HAP-1 (cell line): ENCODE measurements at places on chromosomes 2 and 18.

- DNase-seq, result no peak
Measured at GRCh38 chr18:58097121-58097906, 53.3 kb downstream of the NEDD4L start.

- DNase-seq, result no peak
Measured at GRCh38 chr2:64019975-64020528, 824 bp upstream of the VPS54 start.

GRCh38 chr2:156181208-156181607 is 151.3 kb downstream of the NR4A2 start:
- no peak for DNase-seq

DNA sequence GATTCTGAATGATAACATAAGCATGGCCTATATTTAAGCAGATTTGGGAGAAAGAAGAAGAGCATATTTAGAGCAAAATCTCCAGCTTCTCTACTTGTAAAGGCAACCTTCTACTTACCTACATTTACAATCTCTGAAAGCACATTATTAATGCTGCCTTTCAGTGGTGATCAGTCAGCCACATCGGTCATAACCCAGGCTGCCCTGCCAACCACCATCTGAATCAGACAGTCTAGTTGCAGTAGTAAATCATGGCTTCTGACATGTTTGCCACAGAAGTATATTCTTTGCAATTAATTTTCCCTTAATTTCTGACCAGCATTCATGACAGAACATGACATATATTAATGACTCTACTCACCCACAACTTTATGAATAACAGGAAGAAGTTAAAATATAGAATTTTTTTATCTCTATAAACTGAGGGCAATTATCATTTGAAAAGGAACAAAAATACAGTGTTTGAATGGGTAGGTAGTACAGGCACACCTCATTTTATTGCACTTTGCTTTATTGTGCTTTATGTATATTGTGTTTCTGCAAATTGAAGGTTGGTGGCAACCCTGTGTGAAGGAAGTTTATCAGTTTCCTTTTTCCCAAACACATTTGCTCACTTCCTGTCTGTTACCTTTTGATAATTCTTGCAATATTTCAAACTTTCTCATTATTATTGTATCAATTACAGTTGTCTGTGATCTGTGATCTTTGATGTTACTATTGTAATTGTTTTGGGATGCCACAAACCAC is 531.6 kb upstream of the CHAC2 start:
- no peak for DNase-seq

- no peak for DNase-seq
Measured at GRCh38 chr2:215658635-215659305, 222.9 kb upstream of the FN1 start.

GRCh38 chr2:215565897-215566296 is 130.0 kb upstream of the FN1 start:
- no peak for DNase-seq

DNA sequence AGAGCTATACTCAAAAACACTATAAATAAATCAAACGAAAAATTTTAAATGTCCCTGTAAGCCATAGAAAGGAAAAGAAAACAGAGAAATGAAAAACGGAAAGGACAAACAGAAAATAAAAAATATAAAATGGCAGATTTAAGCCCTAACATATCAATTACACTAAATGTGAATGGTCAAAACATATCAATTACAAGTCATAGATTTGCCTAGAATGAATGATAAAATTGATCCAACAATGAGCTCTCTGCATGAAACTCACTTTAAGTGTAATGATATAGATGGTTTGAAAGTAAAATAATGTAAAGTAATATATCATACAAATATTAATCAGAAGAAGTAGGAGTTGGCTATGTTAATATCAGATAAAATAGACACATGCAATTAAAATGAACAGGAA is 54.2 kb upstream of the TCF4 start:
- DNase-seq, result no peak

DNA sequence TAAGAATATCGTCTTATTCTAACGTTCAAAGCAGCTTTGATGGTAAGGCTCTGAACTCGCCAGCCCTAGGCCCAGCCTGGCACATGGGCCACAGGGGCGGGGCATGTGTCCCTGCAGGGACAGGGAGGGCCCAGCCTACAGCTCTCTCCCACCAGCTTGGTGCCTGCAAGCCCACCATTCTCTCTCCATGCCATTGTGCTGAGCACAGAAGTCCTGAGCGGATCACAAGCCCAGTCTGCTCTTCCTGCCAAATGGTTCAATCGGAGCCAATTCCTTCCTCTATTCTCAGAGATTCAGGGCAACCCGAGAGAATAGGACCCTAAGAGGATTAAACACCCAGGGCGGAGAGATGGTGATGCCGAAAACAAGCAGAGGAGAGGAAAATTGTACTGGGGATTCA is 50.3 kb upstream of the APCDD1 start:
- DNase-seq, result no peak

DNA sequence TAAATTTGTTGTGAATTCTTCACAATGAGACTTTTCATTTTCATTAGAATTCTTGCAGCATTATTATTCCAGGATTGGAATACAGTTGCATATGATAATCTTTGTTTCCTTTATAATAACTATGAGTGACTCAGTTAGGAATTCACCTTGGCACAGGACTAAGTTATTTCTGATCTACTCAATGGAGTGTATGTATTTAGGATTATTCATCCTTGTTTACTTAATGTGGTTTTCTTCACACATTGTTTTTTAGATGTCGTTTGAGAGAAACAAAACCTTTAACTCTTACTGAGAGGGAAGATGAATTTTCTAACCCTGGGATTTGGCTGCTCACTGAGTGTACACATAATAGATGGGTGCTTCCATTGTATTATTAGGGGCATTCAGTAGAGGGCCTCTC is 970.1 kb downstream of the DPP10 start:
- DNase-seq, result no peak

- DNase-seq, result no peak
Measured at GRCh38 chr2:13030606-13031005, 313.9 kb downstream of the TRIB2 start.

DNA sequence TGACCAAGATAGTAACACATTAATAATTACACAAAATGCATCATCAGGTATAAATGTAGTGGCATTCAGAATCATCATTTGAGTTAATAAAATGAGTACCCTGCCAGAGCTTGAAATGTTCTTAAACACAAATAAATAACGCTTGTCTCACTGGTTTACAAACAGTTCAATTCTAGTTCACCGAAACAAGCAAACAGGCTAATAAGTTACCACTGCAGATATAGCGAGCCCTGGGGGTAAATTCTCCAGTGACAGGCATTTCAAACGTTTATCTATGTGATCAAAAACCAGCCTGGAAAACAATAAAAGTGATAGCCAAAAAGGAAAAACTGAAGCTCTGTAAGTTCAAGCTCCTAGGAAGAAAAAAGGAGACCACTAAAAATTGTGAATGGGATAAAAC is 152.6 kb downstream of the THADA start:
- DNase-seq, result no peak

GRCh38 chr2:9650119-9650821 is 19.5 kb upstream of the YWHAQ start:
- no peak for DNase-seq

GRCh38 chr2:189772212-189772611 is 9.6 kb upstream of the OSGEPL1 start:
- no peak for DNase-seq

- DNase-seq, result no peak
Measured at GRCh38 chr2:23053601-23054000, 331.4 kb upstream of the KLHL29 start.

- DNase-seq, result no peak
Measured at GRCh38 chr2:5988120-5988519, 295.9 kb downstream of the SOX11 start.

DNA sequence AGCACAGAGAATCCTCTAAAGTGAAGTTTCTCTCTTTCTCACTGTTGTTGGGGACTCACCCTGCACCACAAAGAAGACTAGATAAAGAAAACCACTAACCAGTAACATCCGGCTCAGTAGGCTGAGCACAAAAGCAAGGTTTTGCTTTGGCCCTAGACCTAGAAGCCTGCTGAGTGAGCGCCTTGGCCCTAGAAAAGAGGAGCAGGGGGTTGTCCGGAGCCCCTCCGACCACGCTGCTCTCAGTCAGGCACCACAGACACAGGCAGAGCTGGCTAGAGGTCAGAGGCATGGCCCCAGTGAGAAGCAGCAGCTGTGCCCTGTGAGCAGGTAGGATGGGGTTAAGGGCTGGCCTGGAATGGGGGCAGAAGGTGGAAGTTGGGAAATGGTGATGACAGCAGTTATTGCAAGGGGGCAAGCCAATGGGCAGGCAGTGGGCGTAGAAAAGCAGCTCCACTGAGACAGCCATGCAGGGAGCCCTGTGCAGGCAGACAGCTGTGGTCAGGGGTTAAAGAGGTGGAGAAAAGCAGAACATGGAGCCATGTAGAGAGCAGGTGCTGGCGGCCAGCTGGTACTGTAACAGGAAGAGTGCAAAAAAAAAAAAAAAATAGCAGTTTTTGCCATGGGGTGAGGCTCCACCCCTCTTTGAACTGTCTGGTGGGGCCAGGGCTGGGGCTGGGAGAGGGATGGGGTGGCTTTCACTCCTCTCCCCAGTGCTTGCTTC is 36.9 kb upstream of the SLC14A1 start:
- no peak for DNase-seq

DNA sequence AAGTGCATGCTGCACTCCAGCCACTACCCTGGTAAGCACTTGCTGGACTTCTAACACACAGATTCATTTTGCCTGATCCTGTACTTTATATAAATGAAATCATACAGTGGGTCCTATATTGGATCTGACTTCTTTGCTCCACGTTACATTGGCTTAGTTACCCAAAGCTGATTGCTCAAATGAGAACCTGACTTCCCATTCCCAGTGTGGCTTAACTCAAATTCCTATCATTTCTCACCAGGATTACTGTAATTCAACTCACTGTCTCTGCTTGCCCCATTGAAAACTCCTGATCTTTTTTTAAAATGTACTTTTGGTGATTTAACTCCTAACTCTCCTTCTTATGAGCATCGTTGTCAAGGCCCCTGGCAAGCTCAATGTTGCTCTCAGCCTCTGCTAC is 1.4 kb downstream of the RSAD2 start:
- no peak for DNase-seq

DNA sequence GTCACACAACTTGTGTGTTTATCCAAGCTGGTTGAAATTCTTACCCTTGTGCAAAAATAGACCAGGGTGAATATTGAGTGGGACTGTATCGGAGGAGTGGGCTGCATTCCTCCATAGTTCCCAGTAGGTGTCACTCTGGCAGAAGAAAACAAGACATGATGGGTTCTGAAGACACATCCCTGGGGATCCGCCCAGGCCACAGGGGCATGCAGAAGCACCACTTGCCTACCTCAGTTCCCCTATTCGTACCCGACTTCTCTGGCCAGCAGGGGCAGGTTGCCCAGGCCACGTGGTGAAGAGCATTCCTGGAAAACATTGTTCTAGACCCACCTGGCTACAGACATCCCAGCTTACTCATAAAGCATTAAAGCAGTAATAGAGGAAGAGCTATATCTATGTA is 168.2 kb downstream of the FAM210A start:
- peak; percentile 21 for DNase-seq

DNA sequence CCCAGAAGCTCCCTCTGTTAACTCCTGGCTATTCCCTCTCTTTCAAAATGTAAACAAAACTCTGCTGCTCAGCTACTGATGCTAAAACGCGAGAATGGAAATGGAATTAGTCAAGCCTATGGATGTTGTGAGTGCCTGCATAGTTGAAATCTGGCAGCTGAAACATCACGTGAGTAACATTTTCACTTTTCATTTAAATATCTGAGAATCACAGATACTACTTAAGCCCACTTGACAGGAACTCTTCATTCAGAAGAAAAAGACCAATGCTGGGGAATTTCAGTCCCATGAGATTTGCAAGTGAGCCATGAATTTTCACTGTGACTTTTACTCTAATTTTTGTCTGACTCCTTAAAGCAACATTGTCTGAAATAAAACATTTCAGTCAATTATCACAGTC is 215.3 kb upstream of the SESTD1 start:
- no peak for DNase-seq

DNA sequence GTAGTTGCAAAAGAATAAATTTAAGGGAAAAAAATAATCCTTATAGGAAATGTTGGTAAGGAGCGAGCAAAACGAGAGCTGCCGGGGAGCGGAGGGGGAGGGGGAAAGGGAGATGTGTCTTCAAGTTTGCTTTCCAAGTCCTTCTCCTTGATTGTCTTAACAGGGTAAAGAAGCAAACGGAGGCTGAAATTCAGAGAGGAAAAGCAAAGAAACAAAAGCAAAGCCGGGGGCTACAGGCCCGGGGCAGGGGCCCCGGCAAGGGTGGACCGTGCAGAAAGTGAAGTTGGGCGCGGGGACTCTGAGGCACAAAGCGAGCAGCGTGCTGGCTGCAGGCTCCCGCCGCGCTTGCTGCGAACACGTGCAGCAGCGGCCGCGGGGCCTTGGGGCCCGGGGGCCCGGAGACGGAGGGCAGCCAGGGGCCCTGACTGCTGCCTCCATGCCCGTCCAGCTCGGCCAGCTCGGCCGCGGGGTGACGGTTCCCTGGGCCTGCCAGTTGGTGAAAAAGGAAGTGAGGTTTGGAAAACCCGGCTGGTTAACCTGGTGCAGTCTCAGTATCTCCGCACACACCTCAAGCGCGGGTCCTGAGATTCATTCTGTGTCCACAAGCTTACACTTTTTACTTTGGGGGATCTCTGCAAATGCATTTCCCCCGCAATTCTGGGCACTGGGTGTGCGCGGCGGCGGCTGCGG is 4.1 kb downstream of the BCL11A start:
- DNase-seq, result peak; percentile 65

GRCh38 chr2:65997961-65998360 is 437.0 kb upstream of the MEIS1 start:
- no peak for DNase-seq

DNA sequence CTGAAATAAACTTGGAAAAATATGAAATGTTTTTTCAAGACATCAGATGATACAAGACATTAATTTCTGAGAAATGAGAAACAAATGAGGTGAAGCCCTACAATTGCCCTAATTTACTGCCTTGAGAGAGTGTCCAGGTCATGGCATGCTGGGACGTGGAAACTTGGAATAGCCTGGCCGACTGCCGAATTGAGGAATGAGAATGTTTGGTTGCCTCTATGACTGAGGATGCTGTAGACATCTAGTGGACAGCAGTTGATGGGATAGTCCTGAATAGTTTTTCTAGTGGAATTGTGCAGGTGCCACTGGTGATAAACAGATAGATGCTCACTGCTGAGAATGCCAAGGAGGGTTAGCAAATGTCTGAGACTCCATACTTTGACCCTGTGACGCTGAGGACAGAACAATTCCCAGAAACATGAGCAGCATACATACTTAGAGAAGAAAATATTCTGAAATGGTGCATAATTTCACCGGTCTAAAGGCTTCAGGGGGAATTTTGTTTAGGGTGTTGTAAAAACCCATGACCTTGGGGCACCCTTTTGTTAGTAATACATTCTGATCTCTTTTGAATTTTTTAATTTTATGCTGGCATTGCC is 56.5 kb upstream of the CWC22 start:
- no peak for DNase-seq

GRCh38 chr2:70124983-70125480 is 37.8 kb downstream of the PCBP1 start:
- peak; percentile 90 for DNase-seq

- no peak for DNase-seq
Measured at GRCh38 chr18:22606563-22607283, 189.0 kb upstream of the CTAGE1 start.

GRCh38 chr18:27839141-27839540 is 337.8 kb downstream of the CDH2 start:
- no peak for DNase-seq

- DNase-seq, result no peak
Measured at GRCh38 chr18:45378308-45378707, 237.0 kb upstream of the SLC14A2 start.
